ENCODE measurements at places on chromosomes 3 and 15.

- DNase-seq = no peak
These were observed 6.8 kb upstream of the ANKRD28 start for GRCh38 chr3:15804553-15805095.

DNA sequence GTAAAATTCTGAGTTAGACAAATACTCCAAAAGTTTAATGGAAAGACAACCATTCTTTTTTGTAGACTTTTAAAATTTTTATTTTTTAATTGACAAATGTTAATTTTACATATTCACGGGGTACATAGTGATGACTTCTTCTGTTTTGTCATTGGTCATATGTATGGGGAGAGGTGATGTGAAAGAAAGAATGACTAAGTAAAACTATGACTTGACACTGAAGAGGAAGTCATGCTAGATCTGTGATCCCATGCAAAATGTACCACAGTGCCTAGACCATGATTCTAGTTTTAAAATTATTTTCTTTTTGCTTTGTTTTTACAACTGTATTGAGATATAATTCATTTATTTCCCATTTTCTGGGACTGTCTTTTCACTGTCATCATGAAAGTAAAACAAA lies 281.6 kb downstream of the MBNL1 start:
- DNase-seq = no peak

GRCh38 chr15:86121568-86122225 lies 42.0 kb downstream of the AGBL1 start:
- DNase-seq = no peak

DNA sequence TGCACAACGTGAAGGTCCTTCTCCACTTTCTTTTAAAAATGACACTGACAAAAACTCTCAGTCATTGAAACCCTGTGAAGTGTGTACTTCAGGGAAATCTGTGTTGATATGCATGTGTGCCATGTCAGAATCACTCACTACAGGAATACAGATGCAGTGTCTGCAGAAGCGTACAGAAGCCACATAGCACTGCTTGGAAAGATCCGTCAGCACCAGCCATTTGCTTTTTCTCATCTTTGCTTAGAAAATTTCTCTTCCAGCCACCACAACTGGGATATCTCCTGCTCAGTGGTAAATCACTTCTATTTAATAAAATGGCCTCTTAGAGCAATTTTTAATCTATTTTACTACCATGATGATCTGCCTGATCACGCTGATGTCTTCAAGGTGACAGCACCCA lies 91.3 kb upstream of the ARHGEF26 start:
- no peak for DNase-seq

GRCh38 chr15:88646088-88646405 lies 7.2 kb downstream of the ISG20 start:
- DNase-seq = no peak

DNA sequence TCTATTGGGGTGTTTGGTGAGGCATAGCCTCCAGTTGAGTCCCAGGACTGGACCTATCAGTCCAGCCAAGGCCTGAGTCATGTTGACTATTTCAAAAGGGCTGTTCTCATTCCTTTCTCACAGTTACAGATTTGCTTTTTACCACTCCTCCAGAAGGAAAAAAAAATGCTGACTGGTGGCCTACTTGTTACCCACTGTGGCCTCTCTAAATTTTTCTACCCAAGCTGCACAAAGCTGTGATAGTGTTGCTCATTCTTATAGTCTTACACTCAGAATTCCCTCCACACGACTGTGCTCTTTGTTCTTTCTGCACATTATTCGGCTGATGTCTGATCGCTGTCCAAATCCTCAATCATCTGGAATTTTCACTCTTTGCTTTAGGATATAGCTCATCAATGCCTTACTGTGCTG lies 1142.2 kb downstream of the IGSF11 start:
- no peak for DNase-seq

DNA sequence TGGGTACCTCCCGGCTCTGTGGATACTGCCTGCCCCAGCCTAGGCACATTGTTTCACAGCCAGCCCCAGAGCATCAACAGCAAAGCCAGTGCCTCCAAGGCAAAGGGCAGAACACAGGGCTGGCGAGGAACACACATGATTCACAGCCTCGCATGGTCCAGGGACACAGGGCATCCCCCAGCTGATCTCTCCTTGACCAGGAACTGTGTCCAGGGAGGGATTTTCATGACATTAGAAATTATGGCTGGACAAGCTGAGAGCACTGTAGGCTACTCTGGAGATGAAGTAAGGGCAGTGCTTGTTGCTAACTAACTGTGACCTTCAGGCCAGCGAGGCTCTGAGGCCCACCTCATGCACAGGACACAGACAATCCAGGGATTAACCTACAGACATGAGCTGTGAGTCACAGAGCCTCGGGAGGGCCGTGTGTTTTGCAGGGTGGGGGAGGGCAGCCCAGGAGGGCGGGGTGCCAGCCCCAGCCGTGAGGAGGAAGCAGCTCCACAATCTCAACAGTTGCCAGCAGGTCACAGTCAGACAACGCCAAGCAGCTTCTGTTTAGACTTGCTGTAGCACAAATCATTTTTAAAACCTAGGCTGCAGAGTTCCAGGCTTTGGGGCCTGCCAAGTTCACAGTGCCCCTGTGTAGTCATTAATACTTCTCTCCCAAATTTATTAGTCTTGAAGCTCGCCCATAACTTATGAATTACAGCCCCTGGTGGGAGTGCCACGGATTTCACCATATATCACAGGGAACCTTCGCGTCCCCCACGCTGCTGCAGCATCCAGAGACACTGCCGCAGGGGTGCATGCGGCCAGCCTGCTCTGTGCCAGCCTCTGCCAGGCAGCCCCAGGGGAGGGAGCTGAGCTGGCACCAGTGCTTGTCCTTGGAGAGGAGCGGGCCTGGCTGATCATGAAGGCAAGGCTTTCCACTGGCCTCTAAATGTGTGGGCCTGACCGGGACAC lies 114.7 kb downstream of the ETFA start:
- DNase-seq = no peak

- DNase-seq = no peak
These were observed 55.2 kb downstream of the MGLL start for GRCh38 chr3:127767126-127767525.

DNA sequence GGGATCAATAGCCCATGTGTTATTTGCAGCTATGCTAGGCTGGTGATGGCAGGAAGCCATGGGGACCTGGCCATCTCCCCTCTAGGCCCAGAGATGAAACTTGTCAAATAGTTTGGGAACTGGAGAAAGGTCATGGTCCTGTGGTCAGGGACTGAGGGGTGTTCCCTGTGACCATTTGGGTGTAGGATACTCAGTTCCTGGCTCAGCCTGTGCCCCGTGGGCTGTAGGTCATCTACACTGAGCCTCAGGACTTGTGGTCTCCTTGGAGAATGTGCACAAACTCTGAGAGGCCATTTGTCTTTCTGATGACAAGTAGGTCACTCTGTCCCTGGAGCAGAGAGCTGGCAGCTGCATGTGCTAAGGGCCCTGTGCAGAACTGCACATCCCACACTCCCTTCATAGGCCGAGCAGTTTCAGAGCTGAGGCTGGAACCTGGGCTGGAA lies 17.5 kb downstream of the GASK1A start:
- DNase-seq = no peak

DNA sequence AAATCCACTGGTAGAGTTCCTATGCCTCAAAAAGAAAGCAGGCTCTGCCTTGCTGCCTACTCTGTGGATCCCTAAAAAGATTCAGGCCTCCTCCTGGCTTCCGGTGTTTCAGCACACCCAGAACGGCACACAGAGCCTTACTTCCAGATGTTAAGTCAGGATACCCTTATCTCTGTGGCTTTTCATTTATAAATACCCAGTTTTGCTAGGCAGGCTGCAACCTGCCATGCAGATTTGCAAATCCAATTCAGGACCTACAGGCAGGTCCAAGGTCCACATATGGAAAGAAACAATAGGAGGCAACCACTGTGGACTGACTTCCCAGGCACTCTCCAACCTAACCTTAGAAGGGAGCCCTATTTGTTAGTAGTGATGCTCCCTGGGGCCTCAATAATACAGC lies 30.7 kb downstream of the EFL1 start:
- no peak for DNase-seq
